ENCODE measurements at places on chromosomes 13 and 19. TPM values are rescaled to one million over a fixed set of nuclear protein-coding genes. Genes with fewer than 3 reads are reported as not detected.
A peak's percentile ranks its signal among the peaks of the same experiment; 100 is the strongest.

GRCh38 chr19:57841122-57841763, 8.4 kb upstream of the ZNF587 start:
- H3K4me3 ChIP-seq = no peak overlapping the region
- no peaks in the 10 kb centered on the region for H3K27me3 ChIP-seq
- H3K4me1 ChIP-seq = no peaks in the 10 kb centered on the region
- no peaks in the 10 kb centered on the region for H3K36me3 ChIP-seq

- H3K36me3 ChIP-seq = no peaks in the 10 kb centered on the region
- no peak overlapping the region for H3K4me3 ChIP-seq
- no peak overlapping the region for H3K27ac ChIP-seq
- no peaks in the 10 kb centered on the region for H3K27me3 ChIP-seq
Measured at GRCh38 chr13:88115976-88116375, 444.8 kb downstream of the SLITRK5 start.

DNA sequence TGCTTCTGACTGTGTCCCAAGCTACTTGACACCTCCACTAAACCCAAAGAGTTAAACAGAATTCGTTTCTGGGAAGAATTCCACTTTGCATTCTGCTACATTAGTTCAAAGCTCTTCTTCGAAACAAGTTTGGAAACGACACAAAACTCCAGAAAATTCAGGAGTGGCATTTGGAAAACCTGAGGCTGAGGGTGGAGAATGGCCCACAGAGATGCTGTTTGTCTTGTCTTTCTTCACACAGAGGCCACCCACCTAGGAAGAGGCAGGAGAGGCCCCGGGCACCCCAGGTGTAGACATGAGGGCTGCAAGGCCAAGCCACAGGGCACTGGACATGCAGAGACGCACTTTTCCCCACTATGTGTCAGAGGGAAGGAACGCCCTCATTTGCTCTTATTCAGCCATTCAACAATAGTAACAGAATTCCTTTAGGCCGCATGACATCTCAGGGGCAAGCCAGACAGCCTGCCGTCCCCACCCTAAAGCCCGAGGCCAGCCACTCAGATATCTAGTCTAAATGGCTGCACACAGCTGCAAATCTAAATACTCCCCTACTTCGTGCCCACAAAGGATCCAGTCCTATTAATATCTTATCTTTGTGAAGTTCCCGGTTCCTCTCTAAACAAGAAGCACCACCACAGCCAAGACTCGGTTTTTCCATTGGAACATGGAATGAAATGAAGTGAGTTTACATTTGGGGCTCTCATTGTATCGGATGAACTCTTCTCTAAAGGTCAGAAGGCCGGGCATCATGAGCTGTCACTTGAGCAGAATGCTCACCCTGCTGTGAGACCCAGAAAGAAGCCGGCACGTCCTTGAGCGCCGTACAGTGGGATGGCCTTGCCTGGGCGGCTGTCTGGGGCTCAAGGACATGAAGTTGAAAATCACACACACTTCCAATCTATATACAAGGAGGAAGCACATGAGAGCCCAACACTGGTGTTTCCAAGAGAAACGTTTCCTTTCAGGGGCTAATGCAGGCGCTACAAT, 19.8 kb downstream of the COL4A1 start:
- H3K4me3 ChIP-seq = no peak overlapping the region
- H3K36me3 ChIP-seq = no peaks in the 10 kb centered on the region
- no peak overlapping the region for H3K27ac ChIP-seq
- H3K27me3 ChIP-seq = no peaks in the 10 kb centered on the region
- no peaks in the 10 kb centered on the region for H3K4me1 ChIP-seq

DNA sequence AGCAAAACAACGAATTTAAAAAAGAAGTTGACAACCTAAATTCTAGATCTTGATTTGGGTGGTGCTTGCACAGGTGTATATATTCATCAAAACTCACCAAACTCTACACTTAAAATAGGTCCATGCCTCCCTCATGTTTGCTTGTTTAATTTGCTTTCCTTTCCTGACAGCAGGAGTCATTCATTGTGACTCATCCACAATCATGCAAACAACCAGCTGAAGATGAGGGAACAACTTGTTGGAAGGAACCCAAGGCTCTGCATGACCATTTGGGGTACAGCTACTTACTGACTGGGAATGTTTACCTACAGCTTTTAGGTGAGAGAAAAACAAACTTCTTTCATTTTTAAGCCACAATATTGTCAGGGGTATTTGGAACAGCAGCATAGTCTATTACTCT, 96.6 kb downstream of the RXFP2 start:
- no peak overlapping the region for H3K27ac ChIP-seq
- H3K27me3 ChIP-seq = no peaks in the 10 kb centered on the region
- no peak overlapping the region for H3K4me3 ChIP-seq
- no peaks in the 10 kb centered on the region for H3K4me1 ChIP-seq
- H3K36me3 ChIP-seq = no peaks in the 10 kb centered on the region
- no peak for DNase-seq

- H3K27ac ChIP-seq = peak overlapping the region; percentile 48
- H3K36me3 ChIP-seq = no peaks in the 10 kb centered on the region
- H3K27me3 ChIP-seq = no peaks in the 10 kb centered on the region
- peaks cover 11% of the 10 kb centered on the region for H3K4me1 ChIP-seq
- no peak overlapping the region for H3K4me3 ChIP-seq
Measured at GRCh38 chr19:14361824-14362223, 19.4 kb upstream of the ADGRE5 start.

DNA sequence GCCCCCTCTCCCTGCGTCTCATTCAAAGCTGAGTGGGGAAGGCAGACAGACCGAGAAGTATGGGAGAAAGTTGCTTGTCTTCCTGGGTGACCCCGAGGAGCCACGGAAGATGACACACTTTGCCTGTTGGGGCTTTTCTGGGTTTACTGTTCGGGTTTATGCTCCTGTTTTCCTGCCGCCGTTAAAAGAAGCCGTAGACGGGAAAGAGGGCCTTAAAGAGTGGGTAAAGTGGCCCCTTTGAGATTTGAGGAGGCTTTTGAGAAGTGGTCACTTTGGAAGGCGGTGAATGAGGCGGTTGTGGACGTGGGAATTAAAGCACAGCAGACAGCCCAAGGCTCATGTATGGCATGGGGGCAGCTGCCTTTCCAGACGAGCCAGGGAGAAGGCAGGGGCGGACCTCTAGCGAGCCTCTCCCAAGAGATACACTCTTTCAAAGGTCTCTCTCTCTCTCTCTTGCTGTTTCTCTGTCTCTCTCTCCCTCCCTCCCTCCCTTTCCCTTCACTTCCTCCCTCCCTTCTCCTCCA, 493 bp upstream of the LHFPL6 start:
- no peak for DNase-seq
- H3K36me3 ChIP-seq = no peaks in the 10 kb centered on the region
- H3K4me1 ChIP-seq = peaks cover 18% of the 10 kb centered on the region
- H3K27me3 ChIP-seq = no peaks in the 10 kb centered on the region
- peak overlapping the region; percentile 76 for H3K4me3 ChIP-seq
- peak overlapping the region; percentile 89 for H3K27ac ChIP-seq

- DNase-seq = no peak
- H3K27ac ChIP-seq = peak overlapping the region; percentile 88
- H3K36me3 ChIP-seq = no peaks in the 10 kb centered on the region
- peak overlapping the region; percentile 16 for H3K4me3 ChIP-seq
- no peaks in the 10 kb centered on the region for H3K27me3 ChIP-seq
Measured at GRCh38 chr19:44718441-44719261, 19.7 kb downstream of the CEACAM16 start.

DNA sequence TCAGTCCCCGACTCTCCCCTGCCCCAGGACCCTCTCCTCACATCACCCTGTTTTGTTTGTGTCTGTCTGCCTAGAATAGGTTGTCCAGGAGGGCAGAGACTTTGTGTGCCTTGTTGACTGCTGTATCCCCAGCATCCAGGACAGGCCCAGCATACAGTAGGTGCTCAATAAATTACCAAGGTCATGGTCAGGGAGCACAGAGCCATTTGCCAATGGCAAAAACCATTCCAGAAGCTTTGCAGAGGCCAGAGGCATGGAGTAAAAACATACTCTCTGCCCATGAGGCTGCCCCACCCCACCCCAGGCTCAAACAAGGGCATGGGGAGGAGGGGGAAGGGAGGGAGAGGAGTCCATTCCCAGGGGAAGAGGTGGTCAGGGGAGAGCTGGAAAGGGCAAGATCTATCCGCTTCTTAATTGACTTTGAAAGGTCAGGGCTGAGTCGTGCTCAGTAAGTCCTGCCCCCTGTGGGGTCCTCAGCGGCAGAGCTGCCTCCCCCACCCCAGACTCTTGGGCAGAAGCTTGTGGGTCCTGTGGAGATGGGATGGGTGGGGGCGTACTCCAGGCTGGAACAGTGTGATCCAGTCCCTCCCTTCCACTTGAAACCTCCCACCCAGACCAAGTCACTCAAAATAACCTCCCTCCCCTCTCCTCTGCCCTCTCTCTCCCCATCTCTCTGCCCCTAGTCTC, 4.4 kb downstream of the GPR4 start:
- H3K27me3 ChIP-seq = no peaks in the 10 kb centered on the region
- DNase-seq = no peak
- peak overlapping the region; percentile 17 for H3K27ac ChIP-seq
- H3K4me1 ChIP-seq = peaks cover 3% of the 10 kb centered on the region

GRCh38 chr13:112602189-112602588, 14.2 kb upstream of the TUBGCP3 start:
- no peak overlapping the region for H3K27ac ChIP-seq
- H3K4me3 ChIP-seq = no peak overlapping the region
- no peak for DNase-seq
- H3K27me3 ChIP-seq = no peaks in the 10 kb centered on the region

- no peak overlapping the region for H3K27ac ChIP-seq
- H3K4me3 ChIP-seq = no peak overlapping the region
- H3K36me3 ChIP-seq = no peaks in the 10 kb centered on the region
- H3K27me3 ChIP-seq = no peaks in the 10 kb centered on the region
- DNase-seq = no peak
Measured at GRCh38 chr19:51295382-51296126, 15.9 kb upstream of the IGLON5 start.

- no peak overlapping the region for H3K27ac ChIP-seq
- H3K36me3 ChIP-seq = no peaks in the 10 kb centered on the region
- H3K4me3 ChIP-seq = no peak overlapping the region
- H3K27me3 ChIP-seq = no peaks in the 10 kb centered on the region
Measured at GRCh38 chr13:43390619-43391018, 367.2 kb downstream of the DNAJC15 start.

DNA sequence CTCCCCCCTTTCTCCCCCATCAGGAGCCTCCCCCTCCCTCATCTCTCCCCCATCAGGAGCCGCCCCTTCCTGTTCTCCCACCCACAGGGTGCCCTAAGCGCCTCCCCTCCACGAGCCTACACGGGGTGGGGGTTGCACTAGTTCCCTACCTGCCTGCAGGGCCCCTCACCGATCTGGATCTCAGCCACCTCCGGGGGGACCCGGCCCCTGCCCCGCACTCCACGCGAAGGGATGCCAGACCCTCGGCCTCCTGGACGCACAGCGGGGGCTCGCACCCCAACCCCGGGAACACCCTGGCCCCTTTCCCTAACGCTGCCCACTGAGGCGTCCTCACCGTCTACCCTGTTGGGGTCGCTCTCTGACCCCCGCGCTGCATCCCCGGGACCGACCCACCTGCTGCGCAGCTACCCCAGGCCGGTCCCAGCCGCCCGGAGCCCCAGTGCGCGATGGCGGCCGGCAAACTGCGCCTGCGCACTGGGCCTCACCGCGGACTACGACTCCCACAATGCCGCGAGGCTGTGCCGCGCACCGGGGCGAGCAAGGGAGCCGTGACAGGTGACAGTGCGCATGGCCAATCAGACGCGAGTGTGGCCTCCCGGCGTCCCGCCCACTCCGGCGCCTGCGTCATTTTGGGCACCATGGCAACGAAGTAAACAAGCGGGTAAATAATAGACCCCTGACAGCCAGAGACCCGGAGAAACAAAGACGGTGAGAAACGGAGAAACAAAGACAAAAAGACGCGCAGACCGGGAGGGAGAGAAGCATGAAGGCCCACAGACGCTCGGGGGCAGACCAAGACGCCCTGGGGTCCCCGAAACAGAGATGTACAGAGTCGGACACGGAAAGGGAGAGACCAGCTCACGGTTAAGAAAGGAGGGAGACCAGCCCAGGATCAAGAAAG, at the start of gene ZSCAN18:
TSS of gene ZSCAN18 (minus strand) at position 451 of the 901 bp plus-strand sequence. CDS start 7,964 bp downstream, outside the sequence.
- DNase-seq = no peak
- H3K4me1 ChIP-seq = no peaks in the 10 kb centered on the region
- H3K4me3 ChIP-seq = peak within 1 kb of the TSS; percentile 30

DNA sequence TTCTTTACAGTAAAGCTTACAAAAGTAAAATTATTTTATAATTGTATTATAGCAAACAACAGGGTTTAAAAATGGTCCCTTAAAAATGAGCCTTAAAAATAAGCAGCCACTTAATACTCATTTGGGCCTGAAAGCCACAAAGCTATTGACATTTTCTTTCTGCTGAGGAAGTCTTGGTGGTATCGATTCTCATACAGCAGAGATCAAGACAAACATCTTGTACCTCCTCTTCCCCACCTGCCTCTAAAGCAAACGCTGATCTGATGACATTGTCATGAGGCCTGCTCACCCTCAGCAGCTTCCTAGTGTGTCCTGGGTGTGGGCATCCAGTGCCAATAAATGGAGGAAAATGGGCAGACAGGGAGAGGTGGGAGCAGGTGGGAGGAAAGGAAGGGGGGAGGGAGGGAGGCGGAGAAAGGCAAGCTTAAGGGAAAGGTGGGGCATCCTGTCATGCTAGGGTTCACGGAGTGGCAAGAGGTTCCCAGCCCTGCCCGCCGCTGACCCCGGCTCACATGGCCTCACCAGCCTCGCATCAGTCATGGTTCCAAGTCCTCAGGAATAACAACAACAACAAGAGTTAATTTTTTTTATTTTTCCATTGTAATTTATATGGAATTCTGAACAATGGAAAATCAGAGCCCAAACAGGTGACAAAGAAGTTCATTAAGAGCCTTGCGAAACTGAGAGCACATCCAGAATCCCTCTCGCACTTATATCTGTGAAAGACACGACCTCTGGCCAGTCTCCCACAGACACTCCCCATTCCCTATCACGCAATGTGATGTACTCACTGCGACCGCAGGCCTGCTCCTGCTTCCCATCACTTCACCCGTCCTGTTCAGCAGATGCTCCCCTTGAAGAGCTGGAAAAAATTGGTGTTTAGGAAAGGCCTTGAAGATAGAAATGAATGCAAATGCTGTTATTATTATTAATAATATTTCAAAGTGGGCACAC, 15.1 kb upstream of the ATP11A start:
- no peak for DNase-seq
- no peaks in the 10 kb centered on the region for H3K4me1 ChIP-seq
- no peak overlapping the region for H3K27ac ChIP-seq
- H3K4me3 ChIP-seq = no peak overlapping the region

- H3K27ac ChIP-seq = no peak overlapping the region
- H3K4me3 ChIP-seq = no peak overlapping the region
- no peaks in the 10 kb centered on the region for H3K27me3 ChIP-seq
Measured at GRCh38 chr13:73110814-73111213, 52.0 kb downstream of the KLF5 start.

The RFX1 gene
- 15.2 TPM for total RNA-seq

The SCAF1 gene
- 77.4 TPM for total RNA-seq

The ZNF714 gene
- 0.67 TPM for total RNA-seq

The DNAAF3 gene
- 12.4 TPM for total RNA-seq

The LRRC8E gene
- total RNA-seq = 5.0 TPM

Data from Panc1 (cell line).